ENCODE measurements at places on chromosomes 12 and 14.
A peak's percentile ranks its signal among the peaks of the same experiment; 100 is the strongest.

DNA sequence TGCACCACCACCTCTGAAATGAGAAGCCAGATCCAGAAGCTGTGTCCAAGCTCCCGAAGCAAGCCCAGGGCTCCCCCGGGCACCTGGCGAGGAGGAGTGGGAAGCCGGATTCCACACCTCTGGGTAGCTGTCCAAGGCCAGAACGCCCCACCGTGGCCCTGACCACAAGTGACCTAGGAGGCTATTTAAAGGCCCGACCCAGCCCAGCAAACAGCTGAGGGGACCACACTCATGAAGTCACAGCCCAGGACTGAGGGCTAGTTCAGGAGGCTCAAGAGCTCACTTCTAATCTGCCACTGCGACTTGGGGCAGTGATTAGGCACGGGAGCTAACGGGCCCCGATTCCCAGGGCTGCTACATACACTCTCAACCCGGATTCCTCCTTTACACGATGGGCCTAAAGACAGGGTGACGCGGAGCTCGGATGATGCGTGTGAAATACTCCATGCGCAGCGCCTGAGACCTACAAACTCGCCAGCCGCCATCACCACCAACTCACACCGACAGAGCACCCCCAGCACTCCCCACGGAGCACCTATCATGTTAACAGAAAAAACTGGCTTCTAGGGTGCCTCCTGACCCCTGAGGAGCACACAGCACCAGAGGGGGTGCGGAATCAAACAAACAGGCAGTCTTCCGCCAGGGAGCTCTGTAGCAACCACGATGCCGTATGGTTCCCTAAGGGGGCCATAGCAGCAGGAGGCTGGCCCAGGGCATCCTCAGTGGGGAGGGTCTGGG, 84.0 kb upstream of the GPR68 start:
- DNase-seq: no peak

- no peak for DNase-seq
Measured at GRCh38 chr12:33994857-33995808, 27.2 kb upstream of the ALG10 start.

GRCh38 chr14:74979442-74980397, 23.0 kb upstream of the EIF2B2 start:
- no peak for DNase-seq

DNA sequence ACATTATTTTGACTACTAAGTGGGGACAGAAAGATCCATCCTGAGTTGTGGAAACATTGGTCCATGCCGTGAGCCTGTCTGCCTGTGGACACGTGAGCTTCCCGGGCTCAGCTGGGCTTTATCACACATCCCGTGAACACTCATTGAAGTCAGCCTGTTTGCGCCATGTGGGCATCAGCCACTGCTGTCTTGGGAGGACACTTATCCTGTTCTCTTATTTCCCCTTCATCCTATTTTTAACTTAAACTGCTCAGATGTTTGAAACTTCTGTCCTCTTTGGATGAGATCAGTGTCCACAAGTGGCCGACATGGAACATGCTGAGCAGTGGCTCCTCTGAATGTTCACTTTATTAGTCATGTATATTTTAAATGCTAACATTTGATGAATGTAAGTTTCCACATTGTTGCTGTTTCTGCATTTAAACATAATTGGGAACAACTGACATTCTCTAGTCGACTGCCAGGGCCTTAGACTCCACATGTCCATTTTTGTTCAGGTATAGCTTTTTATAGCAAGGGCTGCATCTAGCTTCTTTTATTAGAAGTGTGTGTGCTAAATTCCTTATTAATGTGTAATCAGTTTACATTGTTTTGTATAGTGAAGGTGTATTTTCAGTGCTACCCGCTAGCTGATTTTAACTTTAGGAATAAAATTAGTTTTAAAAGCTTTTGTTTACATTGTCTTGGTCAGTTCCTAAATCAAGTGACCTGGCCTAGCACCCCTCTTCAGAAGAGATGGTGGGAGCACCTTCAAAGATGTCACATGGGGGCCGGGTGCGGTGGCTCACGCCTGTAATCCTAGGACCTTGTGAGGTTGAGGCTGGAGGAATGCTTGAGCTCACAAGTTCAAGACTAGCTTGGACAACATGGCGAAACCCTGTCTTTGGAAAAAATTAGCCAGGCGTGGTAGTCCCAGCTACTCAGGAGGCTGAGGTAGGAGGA, 24.0 kb downstream of the RNF34 start:
- DNase-seq: no peak

DNA sequence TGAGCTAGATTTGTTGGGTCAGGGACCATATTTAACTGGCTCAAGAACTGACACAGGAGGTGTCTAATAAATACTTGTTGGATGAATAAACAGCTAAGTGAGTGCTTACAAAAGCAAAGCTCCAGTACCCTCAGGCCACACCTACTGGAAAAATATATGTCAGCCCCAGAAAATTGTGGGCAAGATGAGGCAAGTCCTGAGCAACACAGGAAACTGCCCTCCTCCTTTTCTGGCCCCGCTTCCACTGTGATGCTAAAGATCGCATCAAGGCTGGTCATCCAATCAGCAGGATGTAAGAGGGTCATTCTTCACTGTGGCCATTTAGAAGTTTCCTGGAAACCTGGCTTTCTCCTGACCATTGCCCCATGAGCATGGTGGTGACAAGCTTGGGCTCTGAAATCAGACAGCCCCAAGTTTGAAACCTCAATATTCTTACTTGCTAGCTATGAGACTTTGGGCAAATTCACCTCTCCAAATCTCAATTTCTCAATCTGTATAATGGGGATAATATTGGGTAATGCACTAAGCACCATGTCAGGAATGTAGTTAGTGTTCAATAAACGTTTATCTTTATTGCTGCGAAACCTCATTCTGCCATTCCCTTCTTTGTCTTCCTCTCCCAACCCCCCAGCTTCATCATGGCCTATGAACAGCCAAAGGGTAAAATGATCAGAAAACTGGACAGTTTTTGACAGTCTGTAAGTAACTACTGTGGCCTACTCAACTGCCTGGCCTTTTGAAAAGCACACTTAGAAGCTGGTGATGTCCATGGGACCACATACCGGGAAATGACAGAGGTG, 139.3 kb upstream of the PZP start:
- no peak for DNase-seq

DNA sequence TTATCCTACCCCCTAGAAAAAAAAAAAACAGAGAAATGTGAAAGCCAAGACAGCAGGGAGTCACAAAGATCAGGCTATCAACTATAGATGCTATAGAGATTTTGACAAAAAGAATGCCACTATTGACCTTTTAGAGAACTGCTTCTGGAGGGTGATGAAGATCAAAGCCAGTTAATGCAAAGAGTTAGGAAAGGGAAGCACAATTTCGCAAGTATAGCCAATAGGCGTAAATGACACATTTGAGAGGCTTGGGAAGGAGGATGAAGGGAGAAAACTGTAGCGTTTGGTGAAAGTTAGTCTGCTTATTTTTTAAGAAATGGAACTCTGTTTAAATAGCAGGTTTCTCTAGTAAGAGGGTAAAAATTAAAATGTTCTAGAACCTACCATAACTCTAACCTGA, 190.7 kb downstream of the DUSP6 start:
- DNase-seq: no peak

DNA sequence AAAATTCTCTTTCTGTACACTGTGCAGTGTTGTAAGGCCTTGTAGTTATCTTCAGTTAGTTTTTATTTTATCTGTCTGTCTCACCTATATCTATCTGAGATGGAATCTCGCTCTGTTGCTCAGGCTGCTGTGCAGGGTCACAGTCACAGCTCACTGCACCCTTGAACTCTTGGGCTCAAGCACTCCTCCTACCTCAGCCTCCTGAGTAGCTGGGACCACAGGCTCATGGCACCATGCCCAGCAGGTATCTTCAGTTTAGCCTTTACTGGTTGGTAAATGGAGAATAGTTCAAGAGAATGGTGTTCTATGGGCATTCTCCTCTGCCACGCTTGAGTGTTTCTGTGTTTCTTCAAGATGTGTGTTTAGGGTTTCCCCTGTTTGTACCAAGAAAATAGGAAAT, 13.6 kb downstream of the TULP3 start:
- DNase-seq: no peak

DNA sequence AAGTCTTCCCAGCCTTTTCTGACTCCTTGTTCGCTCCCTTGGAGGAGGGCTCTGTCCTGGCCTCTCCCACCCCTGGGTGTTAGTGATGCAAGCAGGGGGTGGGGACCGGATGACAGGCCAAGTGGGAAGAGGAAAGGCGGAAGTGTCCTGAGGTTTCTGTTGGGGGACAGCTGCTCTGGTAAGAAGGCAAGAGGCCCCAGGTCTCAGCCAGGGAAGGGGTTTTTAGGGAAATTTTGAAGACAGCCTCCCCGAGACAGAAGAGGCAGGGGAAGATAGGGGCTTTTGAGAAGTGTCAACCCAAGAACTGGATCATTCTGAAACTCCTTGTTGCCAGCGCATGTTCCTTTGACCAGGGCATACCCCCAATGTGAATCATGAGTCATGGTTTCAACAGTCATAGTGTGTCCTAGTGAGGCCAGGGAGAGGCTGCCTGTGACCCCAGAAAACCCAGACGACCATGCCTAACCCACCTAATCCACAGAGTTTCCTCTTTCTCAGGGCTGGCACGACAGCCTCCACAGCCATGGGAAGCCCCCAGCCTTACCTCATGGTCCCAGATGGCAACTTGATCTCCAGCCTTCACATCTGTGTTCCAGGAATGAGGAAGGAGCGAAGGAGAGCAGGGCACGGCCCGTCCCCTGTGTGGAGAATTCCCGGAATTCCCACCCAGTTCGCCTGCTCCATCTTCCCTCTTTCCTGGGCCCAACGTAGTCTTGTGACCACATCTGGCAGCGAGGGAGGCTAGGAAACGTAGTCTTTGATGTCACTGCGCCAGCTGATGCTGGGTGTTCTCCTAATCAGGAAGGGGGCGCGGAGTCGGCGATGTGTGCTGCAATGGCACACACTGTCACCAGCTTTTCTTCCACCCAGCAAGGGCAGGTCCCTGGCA, 4.9 kb upstream of the GPR132 start:
- DNase-seq: no peak

- DNase-seq: no peak
Measured at GRCh38 chr12:82383930-82384552, 25.7 kb downstream of the METTL25 start.

DNA sequence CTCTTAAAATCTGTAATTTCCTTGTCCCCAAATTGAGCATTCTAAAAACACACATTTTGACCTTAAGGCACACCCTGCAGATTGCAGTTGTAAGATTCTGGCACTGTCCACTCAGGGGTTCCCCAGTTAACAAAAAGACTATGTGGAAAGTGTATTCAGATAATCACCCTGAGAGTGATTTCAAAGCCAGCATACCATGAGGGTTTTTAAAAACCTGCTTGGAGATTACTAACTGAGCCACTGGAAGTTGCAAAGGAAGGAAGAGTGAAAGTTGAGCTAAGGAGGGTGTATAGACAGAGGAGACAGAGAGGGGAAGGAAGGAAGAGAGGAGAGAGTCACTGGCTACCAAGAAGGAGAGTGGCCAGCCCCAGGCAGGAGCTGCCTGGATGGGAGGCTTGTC, 82.6 kb downstream of the EML1 start:
- DNase-seq: no peak

- no peak for DNase-seq
Measured at GRCh38 chr12:2221030-2221621, 168.3 kb downstream of the CACNA1C start.

GRCh38 chr12:91640021-91640420, 457.4 kb upstream of the DCN start:
- no peak for DNase-seq

DNA sequence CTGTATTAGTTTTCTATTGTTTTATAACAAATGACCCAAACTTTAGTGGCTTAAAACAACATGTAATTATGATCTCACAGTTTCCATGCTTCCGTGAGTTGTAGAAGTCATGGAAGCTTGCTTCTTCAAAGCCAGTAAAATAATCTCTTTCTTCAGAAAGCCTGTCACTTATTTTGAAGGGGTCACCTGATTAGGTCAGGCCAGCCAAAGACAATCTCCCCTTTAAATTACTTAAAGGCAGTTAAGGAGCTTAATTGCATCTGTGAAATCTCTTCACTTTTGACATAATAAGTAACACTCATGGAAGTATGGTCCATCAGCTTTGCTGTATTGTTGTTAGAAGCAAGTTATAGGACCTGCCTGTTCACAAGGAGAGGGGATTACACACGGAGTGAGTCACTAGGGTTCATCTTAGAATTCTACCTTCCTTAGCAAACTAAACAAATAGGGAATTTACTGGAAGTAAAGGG, 89.8 kb downstream of the FAR2 start:
- no peak for DNase-seq

GRCh38 chr14:105026802-105027563, 6.1 kb upstream of the CDCA4 start:
- DNase-seq: no peak

GRCh38 chr12:65534238-65534841, 255.9 kb downstream of the MSRB3 start:
- DNase-seq: no peak

DNA sequence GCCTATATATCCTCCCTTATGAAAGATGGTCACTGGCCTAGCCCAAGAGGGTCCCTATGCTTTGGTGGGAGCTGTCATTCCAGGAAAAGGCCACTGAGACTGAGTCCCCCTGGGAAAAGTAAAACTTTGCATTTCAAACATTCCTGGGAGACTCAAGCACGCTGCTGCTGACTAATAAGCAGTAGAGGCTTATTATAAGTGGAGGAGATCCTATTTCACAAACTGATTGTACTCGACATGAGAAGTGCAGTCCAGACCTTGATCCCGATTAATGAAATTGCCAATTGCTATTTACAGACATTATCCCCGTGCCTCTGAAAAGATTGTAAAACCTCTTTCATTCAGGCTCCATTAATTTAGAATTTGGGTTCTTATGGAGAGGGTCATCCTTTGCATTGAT, 96.6 kb downstream of the EMP1 start:
- DNase-seq: no peak

GRCh38 chr12:77847680-77848431, 17.2 kb downstream of the NAV3 start:
- DNase-seq: no peak

- DNase-seq: no peak
Measured at GRCh38 chr12:96906498-96906848, 584 bp upstream of the NEDD1 start.

GRCh38 chr14:70748422-70748821, 60.9 kb downstream of the MAP3K9 start:
- no peak for DNase-seq

GRCh38 chr12:40726366-40726765, 34.1 kb downstream of the CNTN1 start:
- no peak for DNase-seq

DNA sequence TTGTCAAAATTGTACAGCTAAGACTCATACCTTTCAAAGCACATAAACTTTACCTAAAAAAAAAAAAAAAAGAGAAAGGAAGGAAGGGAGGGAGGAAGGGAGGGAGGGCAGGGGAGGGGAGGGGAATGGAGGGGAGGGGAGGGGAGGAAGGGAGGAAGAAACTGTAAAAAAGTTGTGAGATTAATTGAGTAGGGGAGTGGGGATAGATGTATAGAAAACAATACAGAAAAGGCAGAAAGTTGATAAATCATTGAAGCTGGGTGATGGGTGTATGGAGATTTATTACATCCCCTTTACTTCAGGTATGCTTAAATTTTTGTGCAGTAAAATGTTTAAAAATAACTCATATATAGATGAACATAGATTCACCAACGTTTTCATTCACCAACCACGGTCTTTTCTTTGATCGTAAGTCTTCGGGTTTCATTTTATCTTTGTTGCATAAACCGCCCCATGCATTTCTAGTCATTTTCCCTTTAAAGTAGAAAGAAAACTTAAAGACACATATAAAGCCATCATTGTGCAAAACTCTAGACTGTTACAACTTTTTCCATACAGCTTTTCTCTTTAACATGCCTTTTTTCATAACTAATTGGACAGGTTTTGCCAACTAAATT, 191.2 kb upstream of the KRR1 start:
- DNase-seq: no peak

- DNase-seq: peak; percentile 75
Measured at GRCh38 chr14:35416108-35416750, 11.7 kb upstream of the NFKBIA start.

GRCh38 chr12:3042826-3043225, 34.4 kb upstream of the TSPAN9 start:
- DNase-seq: no peak
